ENCODE measurements at places on chromosomes 16 and 17.

DNA sequence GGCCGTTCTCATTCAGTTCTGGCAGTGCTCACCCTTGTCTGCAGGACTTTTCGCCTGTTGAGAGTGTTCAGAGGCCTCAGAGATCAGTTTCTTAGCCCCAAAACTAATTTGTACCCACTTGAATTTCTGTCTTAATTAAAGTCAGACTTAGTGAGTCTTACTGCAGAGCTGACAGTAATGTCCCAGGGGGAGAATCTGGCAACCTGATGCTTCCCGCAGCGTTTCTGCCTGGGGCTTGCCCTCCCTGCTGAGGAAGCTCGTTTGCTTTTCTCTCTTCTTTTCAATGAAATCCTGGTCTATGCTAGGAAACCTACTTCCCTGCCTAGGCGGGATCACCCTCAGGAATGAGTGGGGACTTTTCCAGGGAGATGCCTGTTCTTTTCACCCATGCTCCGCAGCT, 25.3 kb downstream of the DBNDD1 start:
- DNase-seq: no peak

DNA sequence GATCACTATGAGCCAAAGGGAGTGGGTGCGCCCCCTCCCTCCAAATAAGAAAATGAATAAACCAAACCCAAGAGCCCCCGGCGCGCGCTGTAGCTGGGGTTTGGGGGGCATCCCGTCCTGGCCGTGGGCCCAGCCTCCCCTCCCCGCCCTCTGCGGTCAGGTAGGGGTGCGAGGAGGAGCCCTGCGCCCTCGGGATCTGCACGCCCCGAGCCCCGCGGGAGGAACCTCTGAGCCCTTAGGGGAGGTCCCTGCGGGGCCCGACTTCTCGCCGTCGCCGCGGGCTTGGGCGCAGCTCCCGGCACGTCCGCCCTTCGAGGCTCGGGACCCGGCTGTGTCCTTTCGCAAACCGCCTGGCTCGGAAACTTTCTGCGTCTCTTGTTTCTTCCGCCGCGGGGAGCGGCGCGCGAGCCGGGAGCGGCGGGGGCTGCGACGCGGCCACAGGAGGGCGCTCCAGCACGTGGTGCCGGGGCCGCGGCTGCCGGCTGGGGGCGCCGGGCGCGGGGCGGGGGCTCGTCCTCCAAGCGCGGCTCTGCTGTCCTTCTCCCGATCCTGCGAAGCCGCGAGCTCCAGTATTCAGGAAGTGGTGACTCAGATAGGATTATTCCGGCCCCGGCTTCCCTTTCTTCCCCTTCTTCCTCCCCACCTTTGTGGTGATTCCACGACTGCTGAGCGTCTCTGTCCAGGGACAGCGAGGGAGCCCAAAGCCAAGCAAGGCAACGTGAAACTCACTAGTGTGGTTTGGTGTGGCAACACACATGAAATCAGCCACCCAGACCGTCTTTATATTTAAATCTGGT, 1.6 kb downstream of the PITPNC1 start:
- peak; percentile 86 for DNase-seq

DNA sequence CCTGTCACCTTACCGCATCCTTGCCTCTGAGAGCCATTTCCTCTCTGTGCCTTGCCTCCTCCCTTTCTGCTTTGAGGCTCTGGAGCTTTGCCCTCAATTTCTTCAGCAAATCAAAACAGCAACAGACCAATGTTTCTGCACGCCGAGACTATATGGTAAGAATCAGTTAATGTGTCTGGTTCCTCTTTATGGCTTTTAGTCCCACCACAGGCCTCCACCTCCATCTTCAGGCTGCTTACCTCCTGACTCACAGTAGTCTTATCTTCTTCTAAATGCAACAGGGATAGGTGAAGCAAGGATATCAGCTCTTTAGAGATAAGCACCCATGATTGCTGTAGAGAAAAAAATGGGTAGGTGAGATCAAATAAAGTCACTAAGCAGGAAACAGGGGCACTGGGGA, 9.2 kb upstream of the ALDOC start:
- no peak for DNase-seq

DNA sequence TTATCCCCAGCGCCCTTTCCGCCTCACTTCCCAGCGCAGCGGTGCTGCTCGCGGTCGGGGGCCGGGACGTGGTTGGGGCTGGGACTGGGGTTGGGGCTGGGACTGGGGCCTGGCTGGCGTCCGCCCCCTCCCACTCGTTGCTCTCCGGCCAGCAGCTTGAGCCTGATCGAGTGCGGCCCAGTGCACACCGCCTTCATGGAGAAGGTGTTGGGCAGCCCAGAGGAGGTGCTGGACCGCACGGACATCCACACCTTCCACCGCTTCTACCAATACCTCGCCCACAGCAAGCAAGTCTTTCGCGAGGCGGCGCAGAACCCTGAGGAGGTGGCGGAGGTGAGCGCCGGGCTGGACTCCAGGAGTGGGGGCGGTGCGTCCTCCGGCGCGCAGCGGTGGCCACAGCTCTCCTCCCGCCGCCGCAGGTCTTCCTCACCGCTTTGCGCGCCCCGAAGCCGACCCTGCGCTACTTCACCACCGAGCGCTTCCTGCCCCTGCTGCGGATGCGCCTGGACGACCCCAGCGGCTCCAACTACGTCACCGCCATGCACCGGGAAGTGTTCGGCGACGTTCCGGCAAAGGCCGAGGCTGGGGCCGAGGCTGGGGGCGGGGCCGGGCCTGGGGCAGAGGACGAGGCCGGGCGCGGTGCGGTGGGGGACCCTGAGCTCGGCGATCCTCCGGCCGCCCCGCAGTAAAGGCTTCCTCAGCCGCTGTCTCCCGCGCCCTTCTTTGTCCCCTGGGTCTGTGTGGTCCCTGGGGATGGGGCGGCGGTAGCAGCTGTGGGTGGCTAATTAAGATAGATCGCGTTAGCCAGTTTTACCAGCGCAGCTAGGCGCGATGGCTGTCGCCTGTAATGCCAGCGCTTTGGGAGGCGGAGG, 1.8 kb downstream of the HSD17B1 start:
- DNase-seq: peak; percentile 65

- no peak for DNase-seq
These were observed 2.6 kb upstream of the PAM16 start for GRCh38 chr16:4353675-4354074.

GRCh38 chr17:80689129-80689619, 144.5 kb downstream of the RPTOR start:
- no peak for DNase-seq

- no peak for DNase-seq
These were observed 47.2 kb downstream of the TNRC6A start for GRCh38 chr16:24776501-24777220.

All from HCEC 1CT (cell line).